Gastroesophageal sphincter (tissue), 4 donors: ENCODE measurements at places on chromosomes 16 and 17. TPM values are rescaled to one million over a fixed set of nuclear protein-coding genes. Genes with fewer than 3 reads are reported as not detected.

GRCh38 chr16:1258906-1259759 lies 3.3 kb downstream of the TPSD1 start:
- ATAC-seq = no peak

The FA2H gene
- 2.2 TPM for total RNA-seq

DNA sequence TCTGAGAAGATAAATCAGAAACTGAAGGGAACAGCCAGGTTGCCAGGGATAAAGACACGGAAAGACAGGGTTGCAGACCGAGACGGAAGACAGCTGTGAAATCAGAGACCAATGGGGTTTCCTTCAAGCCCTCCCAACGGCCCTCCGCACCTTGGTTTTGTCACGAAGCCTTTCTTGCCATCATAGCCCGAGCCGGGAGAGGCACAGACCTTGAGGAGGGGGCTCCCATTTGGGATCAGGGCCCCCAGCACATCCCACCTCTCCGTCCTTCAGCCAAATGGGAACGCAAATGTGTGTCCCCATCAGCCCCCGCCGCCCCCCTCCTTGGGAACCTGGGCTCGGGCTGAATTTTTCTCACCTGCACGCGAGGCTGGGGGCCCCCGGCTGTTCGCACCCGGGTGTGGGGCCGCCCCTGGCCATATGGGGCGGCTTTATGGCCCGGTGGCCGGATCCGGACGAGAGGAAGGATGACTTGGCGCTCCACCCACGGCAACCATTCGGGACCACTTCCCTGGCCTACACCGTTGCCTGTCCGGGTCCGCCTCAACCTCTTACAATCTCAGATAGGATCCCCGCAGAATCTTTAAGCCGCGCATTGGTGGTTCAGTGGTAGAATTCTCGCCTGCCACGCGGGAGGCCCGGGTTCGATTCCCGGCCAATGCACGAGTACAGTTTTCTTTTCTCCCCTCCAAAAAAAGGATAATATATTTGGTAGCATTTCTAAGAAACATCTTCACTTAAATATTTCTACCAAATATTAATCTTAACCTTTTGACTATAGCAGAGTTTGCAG lies 1.4 kb upstream of the HES7 start:
- ATAC-seq = peak; percentile 52

GRCh38 chr17:21283482-21284318 lies 811 bp upstream of the MAP2K3 start:
- ATAC-seq = peak; percentile 0

GRCh38 chr17:36768394-36768793 lies 167.0 kb downstream of the MRM1 start:
- no peak for ATAC-seq

The CLEC19A gene
- total RNA-seq = not detected

DNA sequence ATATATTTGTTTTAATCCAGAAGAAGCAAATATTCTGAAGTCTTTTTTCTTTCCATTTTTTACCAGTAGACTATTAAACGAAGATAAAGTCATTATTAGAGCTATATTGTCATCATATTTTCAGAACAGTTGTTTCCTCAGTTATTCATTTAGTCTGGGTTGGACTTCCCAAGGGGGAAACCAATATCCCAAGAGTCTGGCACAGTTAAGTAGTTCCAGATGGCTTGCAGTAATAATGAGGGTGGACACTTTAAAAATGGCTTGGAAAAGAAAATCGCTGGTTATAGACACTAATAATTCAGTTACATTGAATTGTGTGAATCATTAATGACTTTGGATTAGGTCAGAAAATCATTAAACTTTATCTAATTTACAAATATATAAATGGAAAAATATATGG lies 3.9 kb downstream of the PPM1E start:
- no peak for ATAC-seq

The MYH1 gene
- 0.15 TPM for total RNA-seq

The NPIPA2 gene
- total RNA-seq = 1.3 TPM
